Bronchial smooth muscle cell (primary cell): ENCODE measurements at places on chromosomes 5 and 9. TPM values are rescaled to one million over a fixed set of nuclear protein-coding genes. Genes with fewer than 3 reads are reported as not detected.

Gene C9orf50
- under 0.01 TPM in 2 replicates for total RNA-seq

Gene CDX1
- not detected in 2 replicates for total RNA-seq

Gene MIER3
- 9.6 and 11.4 TPM in 2 replicates for total RNA-seq

Gene EDIL3
- total RNA-seq, result 15.3 and 44.8 TPM in 2 replicates

Gene NDUFS4
- 150 and 151 TPM in 2 replicates for total RNA-seq

Gene PHF24
- 0.09 and 0.16 TPM in 2 replicates for total RNA-seq

Gene PKD2L2
- not detected in 2 replicates for total RNA-seq

Gene LOX
- 20.0 and 38.6 TPM in 2 replicates for total RNA-seq

Gene FOXI1
- not detected in 2 replicates for total RNA-seq

Gene AIF1L
- 0.16 and 6.8 TPM in 2 replicates for total RNA-seq
